ENCODE measurements at places on chromosomes 11 and 22.

DNA sequence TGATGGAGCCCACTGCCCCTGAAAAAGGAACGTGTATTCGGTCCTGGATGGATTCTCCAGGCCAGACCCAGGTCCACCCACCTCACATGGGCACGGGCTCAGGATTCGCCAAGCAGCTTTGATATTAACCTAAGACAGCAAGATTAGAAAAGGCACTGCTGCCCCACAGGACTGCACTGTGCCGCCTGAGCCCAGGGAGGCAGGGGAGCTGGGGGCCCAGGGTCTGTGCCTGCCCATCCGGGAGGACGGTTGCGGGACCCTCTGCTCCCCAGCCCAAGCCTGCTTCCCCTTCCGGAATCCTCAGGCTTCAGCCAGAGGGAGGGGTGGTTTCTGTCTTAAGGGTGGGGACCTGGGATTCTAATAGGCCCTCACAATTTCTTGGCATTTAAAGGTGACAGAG, 13.5 kb upstream of the VSIG10L2 start:
- DNase-seq, result no peak

- no peak for DNase-seq
Observed at GRCh38 chr22:45007391-45008185, 2.2 kb downstream of the PHF21B start.

- DNase-seq, result no peak
Observed at GRCh38 chr22:32648486-32648885, 153.0 kb upstream of the TIMP3 start.

DNA sequence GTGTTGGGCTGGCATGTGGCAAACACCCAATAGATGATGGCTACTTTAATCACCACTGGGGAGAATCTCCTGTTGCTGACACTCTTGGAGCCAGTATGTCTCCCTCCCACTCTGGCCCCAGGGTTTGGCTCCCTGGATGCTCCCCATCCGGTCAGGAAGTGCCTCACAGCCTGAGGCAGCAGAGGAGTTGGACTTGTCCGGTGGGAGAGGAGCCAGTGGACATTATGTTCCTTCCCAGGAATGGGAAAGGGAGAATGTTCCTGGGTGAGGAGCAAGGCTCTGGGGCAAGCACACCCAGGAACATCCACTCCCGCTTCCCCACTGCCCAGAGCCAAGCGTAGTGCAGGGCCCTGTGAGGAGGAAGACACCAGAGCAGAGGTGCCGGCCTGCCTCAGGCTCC, 84.6 kb upstream of the NAV2 start:
- DNase-seq, result no peak

DNA sequence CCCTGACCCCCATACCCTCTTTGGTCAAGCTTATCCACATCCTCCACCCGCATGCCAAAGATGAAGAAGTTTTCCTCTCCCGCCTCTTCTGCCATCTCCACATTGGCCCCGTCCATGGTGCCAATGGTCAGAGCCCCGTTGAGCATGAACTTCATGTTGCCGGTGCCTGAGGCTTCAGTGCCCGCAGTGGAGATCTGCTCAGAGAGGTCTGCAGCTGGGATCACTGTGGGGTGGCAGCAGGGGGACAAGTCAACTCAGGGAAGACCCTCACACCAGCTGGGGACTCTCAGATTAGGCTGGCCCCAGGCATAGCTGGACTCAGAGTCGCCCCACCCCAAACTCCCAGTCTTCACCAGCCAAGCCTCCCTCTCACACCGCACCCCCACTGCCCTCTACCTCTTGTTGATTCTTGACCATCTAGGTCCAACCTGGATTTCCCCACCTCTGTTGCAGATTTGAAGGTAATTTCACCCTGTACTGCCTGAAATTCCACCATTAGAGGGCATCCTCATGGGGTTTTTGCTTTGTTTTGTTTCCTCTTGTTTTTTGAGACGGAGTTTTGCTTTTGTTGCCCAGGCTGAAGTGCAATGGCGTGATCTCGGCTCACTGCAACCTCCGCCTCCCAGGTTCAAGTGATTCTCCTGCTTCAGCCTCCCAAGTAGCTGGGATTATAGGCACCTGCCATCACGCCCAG, 6.6 kb upstream of the RASGRP2 start:
- DNase-seq, result no peak

GRCh38 chr22:40400159-40400558, 29.8 kb downstream of the SGSM3 start:
- no peak for DNase-seq

- DNase-seq, result no peak
Observed at GRCh38 chr11:85809863-85810262, 1.1 kb downstream of the SYTL2 start.

DNA sequence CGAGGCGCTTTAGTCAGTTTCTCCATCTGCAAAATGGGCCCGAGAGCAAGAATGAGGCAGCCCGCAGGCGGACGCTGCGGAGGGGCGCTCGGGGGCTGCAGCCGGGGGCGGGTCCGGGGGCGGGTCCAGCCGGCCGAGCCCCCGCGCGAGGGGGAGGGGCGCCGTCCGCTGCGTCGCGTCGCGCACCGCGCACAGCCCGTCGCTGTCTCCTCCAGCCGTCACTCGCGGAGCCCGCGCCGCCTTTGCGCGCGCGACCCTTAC, 282 bp downstream of the PC start:
- peak; percentile 73 for DNase-seq

DNA sequence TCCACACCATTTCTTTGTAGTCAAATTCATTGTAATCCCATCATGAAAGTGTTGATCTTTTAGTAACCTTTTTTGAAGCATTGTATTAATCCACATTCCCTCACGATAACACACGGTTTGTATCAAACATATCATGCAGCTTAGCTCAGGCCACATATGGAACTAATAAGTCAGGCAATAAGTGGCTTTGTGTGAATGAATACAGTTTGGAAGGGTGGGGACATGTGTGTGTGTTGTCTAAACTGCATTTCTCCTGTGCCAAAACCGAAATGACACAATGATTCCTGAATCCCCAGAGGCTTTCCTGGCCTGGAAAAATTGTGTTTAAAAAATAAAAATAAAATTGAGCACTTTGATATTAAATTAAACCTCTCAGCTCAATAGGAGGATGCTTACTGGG, 98.3 kb downstream of the WNT11 start:
- DNase-seq, result no peak

DNA sequence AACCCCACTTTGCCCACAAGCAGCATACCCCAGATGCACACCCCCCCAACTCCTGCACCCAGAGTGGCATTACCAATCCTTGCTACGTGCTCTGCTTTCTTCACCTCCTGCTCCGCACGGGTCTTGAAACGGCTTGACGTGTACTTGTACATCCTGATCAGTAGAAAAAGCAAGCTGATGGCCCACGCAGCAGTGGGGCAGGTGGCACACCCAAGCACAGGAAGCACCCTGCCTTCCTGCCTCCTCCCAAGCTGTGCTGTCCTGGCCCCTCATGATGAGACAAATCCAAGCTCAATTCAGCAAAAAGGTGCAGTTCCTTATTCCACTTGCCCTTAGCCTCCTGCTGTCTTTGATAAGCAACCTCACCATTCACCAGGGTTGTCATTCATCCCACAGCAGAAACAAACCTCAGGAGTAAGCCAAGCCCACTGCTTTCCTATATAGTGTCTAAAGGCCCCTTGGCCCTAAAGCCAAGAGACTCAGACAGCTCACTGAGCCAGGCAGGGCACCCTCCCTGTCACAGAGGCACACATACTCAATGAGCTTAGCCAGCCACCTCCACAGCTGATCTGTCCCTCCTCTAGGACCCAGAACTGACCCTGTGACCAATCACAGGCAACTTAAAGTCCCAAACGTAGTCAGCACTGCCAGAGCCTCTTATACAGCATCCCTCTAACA, 27.8 kb downstream of the MORC2 start:
- no peak for DNase-seq

GRCh38 chr11:112525844-112526590, 265.4 kb upstream of the PLET1 start:
- DNase-seq, result no peak

- no peak for DNase-seq
Observed at GRCh38 chr22:47796128-47796908, 1033.9 kb downstream of the TBC1D22A start.

DNA sequence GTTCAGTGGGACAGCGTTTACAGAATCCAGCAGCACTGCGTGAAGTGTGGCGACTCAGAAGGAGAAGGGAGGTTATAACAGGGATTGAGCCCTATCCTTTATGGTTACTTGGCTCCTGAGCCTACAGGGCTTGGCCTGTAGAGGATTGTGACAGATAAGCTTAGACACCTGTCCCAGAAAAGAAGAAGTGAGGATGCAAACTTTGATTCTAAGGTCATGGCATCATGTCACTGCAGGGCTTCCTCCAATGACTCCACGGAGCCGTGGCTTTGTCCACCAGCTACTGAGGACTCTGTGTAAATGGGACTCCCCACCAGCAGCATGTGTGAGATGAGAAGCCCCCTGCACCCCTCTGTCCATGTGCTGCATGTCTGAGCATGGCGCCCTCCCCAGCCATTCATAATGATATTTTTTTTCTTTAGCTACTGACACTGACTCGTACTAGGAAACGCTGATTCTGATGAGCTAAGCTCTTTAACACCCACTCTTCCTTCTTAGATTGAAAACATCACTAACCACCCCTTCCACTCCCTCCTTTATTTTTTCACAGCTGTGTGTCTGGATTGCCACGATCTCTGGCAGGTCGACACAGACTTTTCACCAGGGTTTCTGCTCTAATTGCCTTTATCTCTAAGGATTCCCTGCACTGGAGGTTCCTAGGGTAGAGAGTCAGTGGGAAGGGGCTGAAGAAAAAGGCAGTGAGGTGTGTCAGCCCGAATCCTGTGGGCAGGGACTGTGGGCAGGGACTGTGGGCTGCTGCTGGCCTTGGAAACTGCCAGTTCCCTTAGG, 65.5 kb upstream of the TTC12 start:
- no peak for DNase-seq

- no peak for DNase-seq
Observed at GRCh38 chr22:29975494-29975893, 92.5 kb downstream of the MTMR3 start.

- no peak for DNase-seq
Observed at GRCh38 chr11:58786693-58787092, 55.0 kb upstream of the GLYAT start.

- DNase-seq, result no peak
Observed at GRCh38 chr11:65942531-65942930, 2.7 kb upstream of the TSGA10IP start.

DNA sequence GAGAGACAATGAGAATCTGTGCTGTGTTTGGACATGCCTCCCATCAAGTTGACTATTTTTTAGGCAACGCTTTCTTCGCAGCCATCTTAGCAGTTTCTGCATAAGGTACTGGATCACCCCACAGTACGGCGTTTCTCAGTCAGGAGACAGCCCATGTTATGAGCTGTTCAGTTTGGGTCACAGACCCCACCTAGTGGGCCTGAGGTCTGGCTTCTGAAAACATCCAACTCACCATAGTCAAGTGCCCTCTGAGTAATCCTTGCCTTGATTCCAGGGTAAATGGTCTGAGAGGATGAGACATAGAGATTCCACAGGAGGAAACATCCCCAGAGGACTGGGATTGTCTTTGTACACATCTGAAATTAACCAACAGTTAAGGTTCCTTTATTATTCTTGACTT, 7.2 kb downstream of the BPIFC start:
- DNase-seq, result no peak

GRCh38 chr11:121844016-121844415, 272.0 kb downstream of the BLID start:
- no peak for DNase-seq

DNA sequence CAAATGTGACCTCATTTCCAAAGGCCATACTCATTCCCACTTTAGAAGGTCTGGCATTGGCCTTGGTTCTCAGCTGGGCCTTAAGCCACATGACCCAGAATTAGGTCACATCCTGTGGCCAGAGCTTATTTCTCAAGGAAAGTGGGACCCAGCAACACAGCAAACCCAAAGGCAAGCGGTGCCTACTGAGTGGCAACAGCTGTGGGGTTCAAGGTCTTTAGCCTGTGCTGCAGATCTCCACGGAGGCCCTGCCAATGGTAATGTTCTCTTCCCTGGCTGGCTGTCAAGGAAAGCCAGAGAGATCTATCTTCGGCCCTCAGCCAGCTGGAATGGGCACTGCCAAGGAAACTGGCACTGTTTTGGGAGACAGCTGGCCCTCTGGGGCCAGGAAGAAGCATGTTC, 41.5 kb upstream of the TP53I11 start:
- no peak for DNase-seq

DNA sequence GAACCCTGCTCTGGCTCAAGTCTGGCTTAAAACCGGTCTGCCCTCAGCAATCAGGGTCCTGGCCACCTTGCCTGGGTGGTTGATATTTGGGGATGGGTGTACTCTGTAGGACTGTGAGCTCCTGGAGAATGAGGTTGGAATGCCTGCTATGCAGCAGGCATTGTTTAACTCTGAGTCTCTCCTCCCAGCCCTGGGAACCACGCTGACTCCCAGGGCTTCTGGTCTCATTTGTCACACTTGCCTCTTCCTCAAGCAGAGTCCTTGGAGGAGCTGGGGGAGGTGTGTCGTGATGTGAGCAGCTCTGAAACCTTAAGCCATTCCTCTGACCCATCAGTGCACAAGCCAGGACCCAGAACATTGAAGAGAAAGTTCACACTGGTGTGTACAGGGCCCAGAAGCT, 340.1 kb downstream of the MN1 start:
- no peak for DNase-seq

DNA sequence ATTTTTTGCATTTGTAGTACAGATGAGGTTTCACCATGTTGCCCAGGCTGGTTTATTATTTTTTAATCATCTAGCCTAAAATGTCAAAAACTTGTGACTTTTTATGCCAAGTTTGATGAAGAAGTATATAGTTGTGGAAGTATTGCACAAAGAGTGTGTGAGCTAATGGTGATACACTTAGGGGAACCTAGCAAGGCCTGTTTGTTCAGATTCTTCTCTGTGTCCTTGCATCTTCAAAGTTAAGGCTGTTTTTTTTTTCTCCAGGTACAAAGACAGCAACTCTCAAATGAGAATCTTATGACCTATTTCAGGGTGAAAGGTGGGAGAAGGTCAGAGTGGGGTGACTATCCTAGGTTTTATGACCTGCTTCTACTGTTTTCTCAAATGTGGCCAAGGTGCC, 7.3 kb downstream of the SLCO2B1 start:
- DNase-seq, result no peak

- no peak for DNase-seq
Observed at GRCh38 chr11:67289226-67289650, at the start of gene ANKRD13D. TSS of gene ANKRD13D (plus strand) at chr11:67289303. CDS start at chr11:67289461, 158 bp downstream.

DNA sequence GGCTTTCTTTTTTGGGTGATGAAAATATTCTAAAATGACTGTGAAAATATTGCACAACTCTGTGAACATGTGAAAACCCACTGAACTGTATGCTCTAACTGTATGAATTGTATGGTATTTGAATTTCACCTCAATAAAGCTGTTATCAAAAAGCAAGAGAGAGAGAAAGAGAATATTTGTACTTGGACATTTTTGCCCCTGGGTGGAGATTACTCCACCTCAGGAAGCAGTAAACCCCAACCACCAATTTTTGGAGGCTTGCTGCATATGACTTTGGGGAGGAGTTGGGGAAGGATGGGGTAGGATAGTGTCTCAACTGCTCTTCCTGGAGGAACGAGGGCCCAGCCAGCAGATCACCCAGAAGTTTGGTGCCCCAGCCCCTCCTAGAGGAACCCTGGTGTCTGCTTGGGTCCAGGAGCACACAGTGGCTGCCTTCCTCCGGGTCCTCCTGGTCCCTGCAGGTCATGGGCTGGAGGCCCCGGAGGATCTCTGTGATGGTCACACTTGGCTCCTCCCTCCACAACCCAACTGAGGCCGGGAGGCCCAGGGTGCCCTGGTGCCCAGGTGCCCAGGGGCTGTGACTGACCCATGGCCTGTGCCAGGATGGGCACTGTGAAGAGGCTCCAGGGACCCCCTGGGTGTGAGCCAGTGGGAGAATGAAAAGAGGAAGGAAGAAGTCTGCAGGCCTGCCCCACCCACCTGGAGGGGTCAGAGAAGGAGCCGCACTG, 15.3 kb upstream of the PICK1 start:
- no peak for DNase-seq

- no peak for DNase-seq
Observed at GRCh38 chr11:46315033-46315738, 32.1 kb upstream of the DGKZ start.
